ENCODE measurements at places on chromosomes 11 and 22. TPM values are rescaled to one million over a fixed set of nuclear protein-coding genes. Genes with fewer than 3 reads are reported as not detected.

IL18 gene
- total RNA-seq, result 13.8 TPM

GRCh38 chr22:45179276-45180049 is 15.7 kb downstream of the NUP50 start:
- DNase-seq, result no peak

DNA sequence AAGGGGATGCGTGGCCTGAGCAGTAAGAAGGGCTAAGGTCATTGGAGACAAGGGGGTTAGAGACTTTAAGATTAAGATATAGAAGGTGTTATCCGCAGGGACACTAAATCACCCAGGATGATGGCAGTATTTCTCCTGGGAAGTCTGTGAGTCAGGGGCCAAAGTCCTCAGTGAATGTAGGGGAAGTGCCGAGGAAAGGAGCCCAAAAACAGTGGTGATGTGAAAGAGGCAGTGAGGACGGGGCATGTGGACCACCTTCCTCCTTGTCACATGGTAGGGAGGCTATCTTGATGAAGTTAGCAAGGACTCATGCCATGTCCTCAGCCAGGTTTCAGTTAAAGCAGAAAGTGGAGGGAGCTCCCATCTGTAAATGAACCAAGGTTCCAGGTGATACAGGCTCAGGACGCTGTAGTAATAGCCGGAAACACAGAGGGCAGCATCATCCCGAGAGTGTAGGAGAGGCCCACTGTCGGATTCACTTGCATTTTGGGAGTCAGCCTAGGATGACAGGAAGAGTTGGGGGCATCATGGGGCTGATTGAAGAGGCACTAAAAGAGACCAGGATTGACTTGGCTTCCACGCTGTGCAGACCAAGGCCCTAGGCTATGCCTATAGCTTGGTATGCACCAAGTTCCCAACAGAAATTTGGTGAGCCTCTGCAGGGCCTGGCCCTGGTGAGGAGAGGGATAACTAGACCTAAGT is 33.5 kb downstream of the WEE1 start:
- no peak for DNase-seq

DNA sequence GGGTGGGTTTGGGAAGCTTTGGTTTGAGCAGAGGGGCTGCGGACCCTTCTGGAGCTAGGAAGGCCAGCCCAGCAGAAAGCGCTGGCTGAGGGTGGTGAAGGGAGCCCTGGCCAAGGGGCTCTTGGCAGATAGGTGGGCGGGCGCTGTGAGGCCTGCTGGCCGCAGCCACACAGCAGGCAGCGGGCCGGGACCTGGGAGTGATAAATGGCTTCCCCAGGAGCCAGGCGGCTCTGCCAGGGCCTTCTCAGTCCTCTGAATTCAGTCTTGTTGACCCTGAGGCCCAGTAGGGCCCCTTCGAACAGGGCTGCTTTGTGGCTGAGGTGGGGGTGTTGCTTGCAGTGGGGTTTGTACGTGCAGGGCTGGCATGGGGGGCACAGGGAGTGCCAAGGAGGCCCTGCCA is 33.4 kb upstream of the H19 start:
- no peak for DNase-seq

DNA sequence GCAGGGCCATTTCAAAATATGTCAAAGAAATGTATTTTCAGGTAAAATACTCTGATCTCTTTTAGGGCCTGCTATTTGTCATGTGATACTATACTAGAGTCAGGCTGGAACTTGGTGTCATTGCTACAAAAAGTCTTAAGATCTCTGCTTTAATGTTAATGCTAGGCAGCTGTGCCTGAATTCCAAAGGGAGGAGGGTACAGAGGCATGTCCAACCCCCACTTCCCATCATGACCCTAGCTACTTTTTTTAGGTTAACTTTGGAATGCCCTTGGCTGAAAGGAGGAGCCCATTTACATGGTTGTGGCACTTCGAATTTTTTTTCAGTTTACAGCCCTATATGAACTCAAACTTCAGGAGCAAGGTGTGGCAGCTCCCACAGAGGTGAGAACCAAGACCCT is 58.1 kb downstream of the OSBP2 start:
- no peak for DNase-seq

DNA sequence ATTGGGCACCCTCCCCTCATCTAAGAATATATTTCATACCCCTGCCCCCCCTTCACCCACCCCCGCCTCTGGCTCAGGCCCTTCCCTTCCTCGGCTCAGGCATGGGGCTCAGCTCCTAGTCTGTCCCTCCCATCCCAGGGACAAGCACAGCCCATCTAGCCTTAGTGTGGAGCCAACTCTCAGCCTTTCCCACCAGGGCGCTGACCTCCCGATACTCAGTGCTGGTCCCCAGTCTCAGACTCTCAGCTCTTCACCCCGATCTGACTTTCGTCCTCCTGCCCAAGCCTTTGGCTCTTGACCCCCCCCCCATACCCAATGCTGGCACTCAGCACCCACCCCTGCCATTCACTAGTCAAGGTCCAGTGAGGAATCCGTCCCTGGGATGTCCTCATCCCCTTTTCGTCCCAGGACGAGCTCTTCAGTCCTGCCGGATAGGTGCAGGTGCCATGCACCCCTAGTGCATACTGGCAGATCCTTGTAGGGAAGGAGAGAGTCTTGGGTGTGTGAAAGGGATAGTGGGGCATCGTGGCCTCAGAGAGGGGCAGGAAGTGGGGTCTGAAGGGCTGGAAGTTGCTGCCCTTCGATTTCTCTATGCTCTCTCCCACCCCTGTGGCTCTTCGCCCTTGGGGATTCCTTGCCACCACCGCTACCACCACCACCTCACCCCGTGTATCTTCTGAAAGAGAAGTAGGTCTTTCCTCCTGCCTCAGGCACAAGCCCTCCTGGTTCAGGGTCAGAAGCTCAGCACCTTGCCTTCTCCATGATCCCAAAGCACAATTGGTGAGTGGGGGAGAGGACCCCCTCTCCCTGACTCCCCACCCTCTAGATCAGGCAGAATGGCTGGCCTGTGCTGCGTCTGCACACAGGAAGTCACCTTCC is 2.4 kb downstream of the TPBGL start:
- no peak for DNase-seq

DNA sequence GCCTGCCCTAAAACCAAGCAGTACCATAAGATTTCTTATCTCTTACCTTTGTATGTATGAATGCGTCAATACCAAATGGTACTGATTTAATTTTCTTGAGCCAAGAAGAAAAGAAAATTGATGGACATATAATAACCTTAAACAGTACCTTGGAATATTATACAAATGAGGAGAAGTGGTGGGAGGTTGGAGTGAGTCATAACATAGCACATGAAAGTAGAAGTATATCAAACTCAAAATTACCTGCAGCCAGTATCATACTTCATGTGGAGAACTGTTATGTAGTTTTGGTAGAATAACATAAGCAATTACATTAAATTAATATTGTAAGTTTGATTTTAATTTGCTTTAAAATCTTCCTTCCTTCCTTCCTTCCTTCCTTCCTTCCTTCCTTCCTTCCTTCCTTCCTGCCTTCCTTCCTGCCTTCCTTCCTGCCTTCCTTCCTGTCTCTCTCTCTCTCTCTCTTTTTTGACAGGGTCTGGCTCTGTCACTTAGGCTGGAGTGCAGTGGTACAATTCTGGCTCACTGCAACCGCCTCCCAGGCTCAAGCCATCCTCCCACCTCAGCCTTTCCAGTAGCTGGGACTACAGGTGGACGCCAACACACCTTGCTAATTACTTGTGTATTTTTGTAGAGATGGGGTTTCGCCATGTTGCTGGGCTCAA is 460.9 kb upstream of the CCDC90B start:
- no peak for DNase-seq

DNA sequence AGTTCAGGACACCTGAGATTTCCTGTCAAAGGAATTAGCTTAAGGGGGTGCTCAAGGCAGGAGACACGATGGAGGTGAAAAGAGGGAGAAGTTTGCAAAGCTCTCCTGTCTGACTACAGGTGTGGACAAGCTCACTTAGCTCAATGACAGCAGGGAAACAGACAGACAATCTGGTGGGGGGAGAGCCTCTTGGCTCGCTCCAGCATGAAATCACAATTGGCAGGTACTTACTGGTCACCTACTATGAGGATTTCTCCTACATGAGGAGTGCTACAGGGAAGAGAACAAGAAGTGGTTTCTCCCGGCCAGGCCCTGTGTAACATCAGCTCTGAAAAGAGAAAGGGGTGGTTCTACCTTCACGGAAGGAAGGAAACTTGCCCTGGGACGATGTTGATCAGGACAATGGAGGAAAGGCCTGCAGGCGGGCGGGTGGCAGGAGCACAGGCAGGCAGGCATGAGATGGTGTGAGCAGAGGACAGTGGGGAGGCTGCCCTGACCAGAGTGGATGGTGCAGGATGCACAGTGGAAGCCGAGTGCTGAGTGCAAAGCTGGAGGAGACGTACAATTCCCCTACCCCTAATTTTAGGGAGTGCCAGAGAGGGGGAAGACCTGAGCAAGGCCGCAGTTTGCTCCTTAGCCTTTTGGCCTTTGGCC is 57.9 kb upstream of the CRTAM start:
- DNase-seq, result no peak

GRCh38 chr11:84345027-84345426 is 1058.9 kb upstream of the CCDC90B start:
- DNase-seq, result no peak

DNA sequence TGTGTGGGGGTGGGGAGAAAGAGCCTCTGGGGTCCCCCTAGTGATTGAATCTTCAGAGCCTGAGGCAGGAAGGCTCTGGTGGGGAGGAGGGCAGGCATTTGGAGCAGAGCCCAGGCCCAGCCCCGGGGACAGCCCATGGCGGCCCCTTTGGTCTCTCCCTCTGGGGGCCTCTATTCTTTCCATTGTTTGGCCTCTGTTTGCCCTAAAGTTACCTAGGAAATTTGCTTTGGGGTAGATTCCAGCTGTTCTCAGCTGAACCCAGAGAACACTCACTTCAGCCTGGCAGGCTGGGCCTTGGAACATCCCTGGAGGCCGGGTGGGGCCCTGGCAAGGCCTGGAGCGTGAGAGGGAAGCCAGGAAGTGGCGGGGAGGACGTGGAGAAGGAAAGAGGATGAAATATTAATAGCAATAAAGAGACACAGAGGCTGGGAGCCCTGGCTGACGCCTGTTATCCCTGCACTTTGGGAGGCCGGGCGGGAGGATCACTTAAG is 22.9 kb upstream of the A4GALT start:
- DNase-seq, result no peak

GRCh38 chr11:28739489-28740280 is 631.5 kb downstream of the METTL15 start:
- no peak for DNase-seq

DNA sequence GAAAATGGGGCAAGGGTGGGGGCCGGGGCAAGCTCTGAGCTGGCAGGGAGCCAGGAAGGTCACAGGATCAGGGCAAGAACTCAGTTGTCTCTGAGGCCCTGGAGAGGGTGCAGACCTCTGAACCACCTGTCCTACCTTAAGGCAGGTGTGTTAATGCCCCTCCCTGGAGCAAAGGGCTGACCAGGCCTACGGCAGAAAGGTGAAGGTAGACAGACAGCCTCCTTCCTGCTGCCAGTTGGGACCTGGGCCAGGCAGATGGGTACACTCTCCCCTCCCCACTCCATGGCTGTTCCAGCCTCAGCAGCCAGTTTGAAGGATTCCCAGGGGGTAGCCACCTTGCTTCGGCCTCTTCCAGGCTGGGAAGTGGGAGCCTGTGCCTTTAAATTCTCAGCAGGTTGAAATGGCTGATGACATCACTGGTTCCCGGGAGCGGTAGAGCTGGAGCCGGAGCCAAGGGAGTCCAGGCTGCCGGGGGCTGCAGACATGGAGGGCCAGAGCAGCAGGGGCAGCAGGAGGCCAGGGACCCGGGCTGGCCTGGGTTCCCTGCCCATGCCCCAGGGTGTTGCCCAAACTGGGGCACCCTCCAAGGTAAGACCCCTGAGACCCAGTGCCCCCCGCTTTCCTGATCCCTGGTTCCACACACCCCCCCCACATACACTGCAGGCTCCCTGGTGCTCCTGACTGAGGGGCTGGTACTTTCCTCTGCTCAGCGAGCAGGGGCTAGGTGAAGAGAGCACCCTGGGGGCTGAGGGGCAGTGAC is at the start of gene INPP5J:
Gene INPP5J, plus strand, starts transcription at position 435 of the 760 bp plus-strand sequence. Its CDS starts 49 bp downstream, at position 484.
- no peak for DNase-seq
